ENCODE measurements at places on chromosomes 11 and 22. TPM values are rescaled to one million over a fixed set of nuclear protein-coding genes. Genes with fewer than 3 reads are reported as not detected.

Gene PKP3
- total RNA-seq: 154 TPM

Gene MYOD1
- total RNA-seq: not detected

- no peak for DNase-seq
These were observed 13.2 kb downstream of the MPZL3 start for GRCh38 chr11:118238929-118239328.

- DNase-seq: no peak
These were observed 57.0 kb downstream of the PDE2A start for GRCh38 chr11:72617080-72617762.

- DNase-seq: no peak
These were observed 116.7 kb upstream of the NCAM1 start for GRCh38 chr11:112844517-112844916.

DNA sequence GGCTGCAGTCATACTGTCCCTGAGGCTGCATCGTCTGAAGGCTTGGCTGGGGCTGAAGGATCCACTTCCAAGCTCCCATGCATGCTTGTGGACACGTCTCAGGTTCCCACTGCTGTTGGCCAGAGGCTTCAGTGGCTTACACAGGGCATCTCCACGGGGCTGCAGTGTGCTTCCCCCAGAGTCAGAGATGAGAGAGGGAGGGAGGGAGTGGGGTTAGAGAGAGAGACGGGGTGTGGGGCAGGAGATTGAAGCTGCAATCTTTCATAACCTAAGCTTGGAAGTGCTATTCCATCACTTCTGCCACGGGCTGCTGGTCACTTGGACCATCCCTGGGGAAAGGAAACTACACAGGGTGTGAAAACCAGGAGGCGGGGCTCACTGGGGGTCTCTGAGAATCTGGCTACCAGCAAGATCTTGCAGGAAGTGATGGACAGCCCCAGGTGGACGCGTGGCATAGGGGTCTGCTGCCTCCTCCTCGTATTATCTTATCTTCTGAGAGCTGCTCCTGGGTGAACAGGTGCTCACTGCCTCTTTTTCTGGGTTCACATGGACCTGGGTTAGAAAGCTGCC lies 63.0 kb upstream of the MYEOV start:
- no peak for DNase-seq
